Naive thymus-derived CD8-positive, alpha-beta T cell (primary cell): ENCODE measurements at places on chromosomes 7 and 10. TPM values are rescaled to one million over a fixed set of nuclear protein-coding genes. Genes with fewer than 3 reads are reported as not detected.

GRCh38 chr10:75295868-75296441, 60.2 kb upstream of the COMTD1 start:
- no peak for DNase-seq

DNA sequence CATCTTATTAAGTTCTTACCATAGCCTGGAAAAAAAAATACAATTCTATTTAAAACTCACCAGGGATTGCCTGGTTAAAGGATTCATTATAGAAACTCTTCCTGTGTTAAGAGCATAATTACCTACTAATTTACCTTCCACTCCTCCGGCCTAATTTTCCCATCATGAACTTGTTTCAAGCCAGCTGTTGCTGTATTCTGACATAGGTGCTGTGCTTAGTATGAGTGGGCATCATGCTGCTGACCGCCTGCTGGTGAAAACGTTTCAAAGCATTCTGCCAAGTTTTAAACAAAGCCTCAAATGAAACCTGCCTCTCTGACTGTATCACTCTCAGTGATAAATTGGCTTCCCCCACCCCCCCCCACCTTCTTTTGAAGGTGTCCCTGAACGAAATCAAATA, 47.8 kb upstream of the KCNMA1 start:
- no peak for DNase-seq

GRCh38 chr7:115812794-115813193, 217.8 kb downstream of the TFEC start:
- DNase-seq: no peak

DNA sequence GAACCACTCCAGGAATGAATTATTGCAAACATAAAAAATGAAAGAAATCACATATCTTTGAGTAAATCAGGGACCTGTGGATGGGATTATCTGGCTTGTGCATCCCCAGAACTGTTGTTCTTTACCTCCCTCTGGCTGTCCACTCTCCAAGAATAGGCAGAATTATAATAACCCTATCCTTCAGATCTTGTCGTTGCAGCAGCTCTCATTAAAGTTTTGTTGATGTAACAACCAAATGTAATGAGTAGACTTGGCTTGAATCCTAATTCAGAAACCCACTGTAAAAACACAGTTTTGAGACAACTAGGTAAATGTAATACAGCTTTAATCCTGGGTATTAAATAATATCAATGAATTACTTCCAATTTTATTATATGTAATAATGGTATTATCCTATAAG, 16.2 kb downstream of the LSM5 start:
- DNase-seq: no peak

GRCh38 chr7:1470901-1471300, 11.6 kb upstream of the MICALL2 start:
- DNase-seq: no peak

DNA sequence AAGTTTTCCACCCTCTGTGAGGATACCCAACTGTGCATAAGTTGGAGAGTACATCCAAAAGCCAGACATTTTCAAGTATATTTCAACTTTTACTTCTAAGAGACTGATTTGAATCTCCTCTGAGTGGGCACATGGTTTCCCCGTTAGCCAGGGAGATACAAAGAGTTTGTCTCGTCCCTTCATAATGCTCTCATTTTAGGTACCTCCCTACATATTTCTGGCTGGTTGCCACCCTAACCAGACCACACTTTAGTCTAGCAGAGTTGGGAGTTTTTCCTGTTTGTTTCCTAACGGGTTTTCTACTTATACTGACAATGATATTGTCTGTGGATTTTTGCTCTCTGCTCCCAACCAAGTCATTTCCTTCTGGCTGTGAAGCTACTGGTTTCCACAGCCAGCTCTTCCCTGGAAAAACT, 180.3 kb downstream of the CCDC71L start:
- no peak for DNase-seq

CCDC146 gene
- 11.2 TPM for total RNA-seq

- peak; percentile 23 for DNase-seq
These were observed 72.1 kb upstream of the LYZL2 start for GRCh38 chr10:30701451-30702173.

- DNase-seq: no peak
These were observed 14.3 kb downstream of the NOD1 start for GRCh38 chr7:30464231-30464671.

- no peak for DNase-seq
These were observed 116.1 kb downstream of the KLF6 start for GRCh38 chr10:3668966-3669330.
